ENCODE measurements at places on chromosomes 3 and 15. TPM values are rescaled to one million over a fixed set of nuclear protein-coding genes. Genes with fewer than 3 reads are reported as not detected.

CCDC54 gene
- total RNA-seq = not detected

CKMT1A gene
- 8.1 TPM for total RNA-seq

GUCA1C gene
- 0.23 TPM for total RNA-seq

DNA sequence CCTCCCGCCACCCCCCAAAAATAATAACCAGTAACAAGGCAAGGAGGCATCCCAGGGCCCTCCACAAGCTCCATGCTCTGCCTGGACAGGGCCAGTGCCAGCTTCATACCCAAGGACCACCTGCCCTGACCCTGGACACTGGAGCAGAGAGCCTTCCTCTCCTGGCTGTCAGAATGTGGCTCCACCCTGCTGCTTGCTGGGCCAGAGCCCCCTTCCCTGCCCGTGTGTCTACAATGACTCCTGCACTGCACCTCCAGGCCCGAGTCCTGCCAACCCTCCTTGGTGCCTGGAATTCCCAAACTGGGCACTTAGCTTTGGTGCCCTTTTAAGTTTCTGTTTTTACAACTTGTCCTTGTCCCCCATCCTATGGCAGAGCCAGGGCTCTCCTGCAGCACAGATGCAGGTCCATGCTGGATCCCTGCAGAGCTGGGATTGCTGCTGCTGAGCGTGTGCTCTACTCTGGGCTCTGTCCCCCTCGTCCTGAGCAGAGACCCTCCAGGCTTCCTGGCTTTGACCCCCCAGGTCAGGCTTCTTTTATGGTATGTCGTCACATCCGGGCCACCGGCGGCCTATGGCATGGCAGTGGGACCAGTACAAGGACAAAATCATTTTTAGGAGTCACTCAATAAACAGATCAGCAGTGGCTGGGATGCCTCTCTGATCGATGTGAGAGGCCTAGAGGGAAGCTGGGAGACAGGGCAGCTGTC, 11.4 kb upstream of the SNRPA1 start:
- no peak for DNase-seq

CNTN4 gene
- 0.14 TPM for total RNA-seq

DNA sequence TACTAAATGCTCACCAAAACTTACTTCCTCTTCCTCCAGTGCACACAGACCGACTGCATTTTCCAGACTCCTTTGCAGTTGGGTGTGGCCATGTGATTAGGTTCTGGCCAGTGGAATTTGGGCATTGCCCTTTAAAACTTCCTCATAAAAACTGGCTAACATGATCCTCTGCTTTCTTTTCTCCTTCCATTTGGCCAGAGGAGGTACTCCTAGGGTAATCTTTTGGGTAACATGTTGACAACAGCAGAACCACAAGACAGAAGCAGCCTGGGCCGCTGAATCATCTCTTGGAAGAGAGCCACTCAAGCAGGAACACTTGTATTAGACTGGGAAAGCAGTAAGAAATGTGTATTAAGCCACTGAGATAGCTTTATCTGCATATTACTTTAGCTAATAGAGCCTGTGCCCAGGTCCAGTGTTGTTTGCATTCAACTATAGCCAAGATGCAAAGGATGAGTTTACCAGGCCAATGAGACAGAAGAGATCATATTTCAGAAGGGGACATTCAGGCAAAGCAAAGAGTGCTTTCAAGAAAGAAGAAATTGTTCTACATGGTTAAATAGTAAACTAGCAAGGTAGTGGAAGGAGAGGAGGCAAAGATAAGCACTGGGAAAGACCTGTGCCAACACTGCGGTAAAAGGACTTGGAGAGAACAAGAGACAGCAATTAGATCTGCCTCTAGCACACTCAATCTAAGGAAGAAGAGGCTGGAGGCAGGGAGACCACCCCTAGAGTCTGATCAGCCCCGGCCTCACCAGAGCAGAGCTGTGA, 79.8 kb downstream of the PLCH1 start:
- DNase-seq = peak; percentile 70

Data from epithelial cell of proximal tubule (primary cell).